ENCODE measurements at places on chromosomes 16 and 17.
A peak's percentile ranks its signal among the peaks of the same experiment; 100 is the strongest.

DNA sequence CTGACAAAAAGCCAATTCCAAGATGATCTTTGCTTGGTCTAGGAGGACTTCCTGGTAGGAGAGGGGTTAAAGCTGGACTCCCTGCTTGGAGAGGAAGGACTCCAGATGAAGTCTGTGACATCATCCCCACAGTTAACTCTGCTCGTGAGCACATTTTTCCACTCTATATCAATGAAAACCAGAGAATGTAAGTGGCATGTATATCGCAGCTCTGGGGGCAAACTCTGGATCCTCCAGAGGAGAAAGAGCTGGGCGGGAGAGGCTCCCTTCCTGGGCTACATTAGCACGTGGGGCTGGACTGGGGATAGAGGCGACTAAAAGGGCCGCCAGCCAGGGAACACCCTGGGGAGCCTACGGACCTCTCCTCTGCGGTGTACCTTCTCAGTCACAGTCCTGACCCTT, 34.1 kb downstream of the HIC1 start:
- peak; percentile 72 for DNase-seq

GRCh38 chr17:78128551-78129350, at the start of gene TMC6:
Gene TMC6, minus strand, starts transcription at chr17:78128755. Its CDS starts 1,923 bp downstream, at chr17:78126832.
- no peak for DNase-seq

DNA sequence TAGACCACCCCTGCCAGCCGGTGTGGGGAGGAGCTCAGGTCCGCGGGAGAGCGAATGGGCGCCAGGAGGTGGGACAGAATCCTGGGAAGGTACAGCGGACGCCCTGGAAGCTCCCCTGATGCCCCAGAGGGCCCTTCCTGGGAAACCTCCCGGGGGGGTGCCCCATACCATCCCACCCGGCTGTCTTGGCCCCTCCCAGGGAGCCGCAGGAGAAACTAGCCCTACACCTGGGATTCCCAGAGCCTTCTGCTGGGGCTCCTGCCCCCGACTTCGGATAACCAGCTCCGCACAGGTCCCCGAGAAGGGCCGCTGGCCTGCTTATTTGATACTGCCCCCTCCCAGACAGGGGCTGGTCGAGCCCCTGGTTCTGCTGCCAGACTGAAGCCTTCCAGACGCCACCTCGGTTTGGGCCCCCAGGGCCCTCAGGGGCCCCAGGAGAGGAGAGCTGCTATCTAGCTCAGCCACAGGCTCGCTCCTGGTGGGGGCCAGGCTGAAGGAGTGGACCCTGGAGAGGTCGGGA, 3.0 kb upstream of the CBX4 start:
- no peak for DNase-seq

DNA sequence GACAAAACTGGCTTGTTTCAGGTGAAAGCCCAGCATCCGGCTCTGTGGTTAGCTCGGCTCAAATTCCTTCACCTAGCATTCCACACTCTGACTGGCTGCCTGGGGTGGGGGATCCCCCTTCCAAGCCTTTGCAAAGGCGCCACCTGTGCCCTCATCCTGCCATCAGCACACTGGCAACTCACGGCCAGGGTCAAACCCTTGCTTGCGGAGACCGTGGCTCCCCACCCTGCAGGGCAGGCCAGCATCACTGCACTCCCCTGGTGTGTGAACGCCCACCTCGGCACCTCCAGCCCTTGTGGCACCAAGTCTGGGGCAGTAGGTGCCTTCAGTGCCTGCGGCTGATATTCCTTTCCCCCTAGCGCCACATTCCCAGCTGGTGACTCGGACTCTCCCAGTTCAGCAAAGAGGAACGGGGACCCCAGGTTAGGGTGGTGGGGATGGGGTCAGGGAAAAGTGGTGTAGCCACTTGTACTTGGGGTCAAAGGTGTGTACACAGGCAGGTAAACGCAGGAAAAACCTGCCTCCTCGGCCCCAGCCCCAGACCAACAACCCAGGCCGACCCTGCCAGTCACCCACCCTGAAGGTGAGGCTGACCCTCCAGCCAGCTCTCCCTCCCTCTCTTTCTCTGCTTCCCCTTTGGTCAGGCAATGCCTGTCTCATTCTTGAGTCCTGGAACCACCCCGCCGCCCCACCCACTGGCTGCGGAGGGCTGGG, 1.1 kb downstream of the FLII start:
- peak; percentile 48 for DNase-seq

DNA sequence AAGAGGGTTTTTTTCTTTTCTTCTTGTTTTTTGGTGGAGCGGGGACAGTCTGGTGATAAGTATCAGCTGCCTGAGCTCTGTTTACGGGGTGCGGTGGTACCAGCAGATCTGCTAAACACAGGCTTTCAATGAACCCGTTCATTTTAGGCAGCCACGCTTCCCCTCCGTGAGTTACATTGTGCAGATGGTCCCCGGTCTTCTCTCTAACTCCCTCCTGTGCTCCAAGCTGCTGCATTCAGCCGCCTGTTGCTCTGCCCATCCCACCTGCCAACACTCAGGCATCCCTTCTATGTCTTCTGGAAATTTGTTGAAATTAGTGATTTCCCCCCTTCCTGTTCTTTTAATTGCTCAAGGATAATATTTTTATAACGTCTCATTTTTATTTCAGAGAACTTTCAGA, 82.1 kb upstream of the ELAC2 start:
- no peak for DNase-seq

DNA sequence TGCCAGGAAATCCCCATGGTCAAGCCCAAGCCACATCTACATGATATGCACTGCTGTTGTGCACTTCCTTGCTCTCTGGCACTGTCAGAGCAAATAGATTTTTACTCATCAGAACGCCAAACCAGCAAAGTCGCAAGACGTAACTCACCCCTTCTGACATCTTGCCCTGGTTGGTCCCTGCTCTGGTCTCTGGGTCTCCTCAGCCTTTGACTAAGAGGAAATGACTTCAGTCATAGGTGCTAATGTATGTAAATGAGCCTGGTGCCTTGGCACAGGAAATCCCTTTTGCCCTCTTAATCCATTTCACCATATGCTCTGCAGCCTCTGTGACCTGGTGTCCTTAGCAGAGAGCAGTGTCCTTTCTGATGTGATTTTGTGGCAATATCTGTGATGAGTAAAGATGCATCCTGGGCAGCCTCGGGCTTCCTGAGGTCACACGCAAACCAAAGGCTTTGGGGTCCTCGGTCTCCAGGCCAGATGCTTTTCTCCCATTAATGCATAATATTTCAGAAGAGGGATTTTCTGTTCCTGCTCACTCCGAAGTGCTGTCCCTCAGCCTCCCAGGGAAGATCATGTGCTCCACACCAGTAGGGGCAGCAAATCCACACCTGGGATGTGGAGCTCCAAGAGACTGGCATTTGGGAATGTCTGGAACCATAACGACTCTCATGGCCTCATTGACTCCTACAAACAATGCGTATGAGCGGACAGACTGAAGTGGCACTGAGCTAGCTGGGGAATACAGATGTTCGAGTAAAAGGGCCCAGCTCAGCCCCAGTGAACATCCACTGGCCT, 66.9 kb downstream of the GP2 start:
- DNase-seq: no peak

DNA sequence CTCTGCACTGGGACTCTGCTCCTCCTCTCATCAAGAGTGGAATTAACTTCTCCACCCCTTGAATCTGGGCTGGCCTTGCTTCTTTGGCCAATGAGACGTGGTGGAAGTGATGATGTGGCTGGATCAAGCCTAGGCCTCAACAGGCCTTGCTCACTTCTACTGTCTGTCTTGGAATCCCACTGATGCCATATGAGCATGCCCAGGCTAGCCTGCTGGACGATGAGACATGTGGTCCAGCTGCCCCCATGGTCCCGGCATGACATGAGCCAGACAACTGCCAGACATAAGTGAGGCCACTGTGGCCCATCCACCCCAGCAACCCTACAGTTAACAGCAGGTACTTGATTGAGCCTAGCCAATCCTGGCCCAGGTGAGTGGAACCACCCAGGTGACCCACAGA, 18.7 kb downstream of the VAC14 start:
- DNase-seq: no peak

- DNase-seq: peak; percentile 94
Measured at GRCh38 chr16:71426069-71426879, 15.6 kb downstream of the TLE7 start.

DNA sequence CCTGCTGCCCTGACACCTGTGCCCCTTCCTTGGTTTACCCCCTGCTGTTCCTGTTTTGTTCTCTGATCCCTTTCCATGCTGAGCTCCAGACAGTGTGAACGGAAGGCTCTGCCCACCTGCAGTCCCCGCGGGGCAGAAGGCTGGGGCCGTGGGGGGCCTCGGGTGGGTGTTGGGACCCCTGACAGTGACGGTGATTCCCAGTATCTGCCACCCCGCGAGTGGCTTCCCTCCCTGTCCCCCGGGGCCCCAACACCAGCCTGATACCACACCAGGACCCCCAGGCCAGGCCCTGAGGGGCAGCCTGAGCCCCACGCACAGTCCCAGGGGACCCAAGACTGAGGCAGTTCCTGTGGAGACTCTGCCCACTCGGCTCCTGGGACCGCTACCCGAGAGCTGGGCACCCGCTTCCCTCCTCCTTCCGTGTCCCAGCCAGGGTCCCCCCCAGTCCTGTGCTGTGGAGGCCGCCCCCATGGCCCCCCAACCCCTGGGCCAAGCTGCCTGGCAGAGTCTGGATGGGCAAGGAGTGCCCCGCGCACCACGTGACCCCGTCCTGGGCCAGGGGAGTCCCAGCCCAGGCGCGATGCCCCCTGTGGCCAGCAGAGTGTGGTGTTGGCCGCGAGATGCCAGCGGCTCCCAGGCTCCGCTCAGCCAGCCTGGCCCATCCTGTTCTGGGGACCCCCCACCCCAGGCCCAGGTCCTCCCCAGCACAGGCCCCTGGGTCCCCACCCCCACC, 10.0 kb upstream of the C1QTNF8 start:
- DNase-seq: peak; percentile 33

DNA sequence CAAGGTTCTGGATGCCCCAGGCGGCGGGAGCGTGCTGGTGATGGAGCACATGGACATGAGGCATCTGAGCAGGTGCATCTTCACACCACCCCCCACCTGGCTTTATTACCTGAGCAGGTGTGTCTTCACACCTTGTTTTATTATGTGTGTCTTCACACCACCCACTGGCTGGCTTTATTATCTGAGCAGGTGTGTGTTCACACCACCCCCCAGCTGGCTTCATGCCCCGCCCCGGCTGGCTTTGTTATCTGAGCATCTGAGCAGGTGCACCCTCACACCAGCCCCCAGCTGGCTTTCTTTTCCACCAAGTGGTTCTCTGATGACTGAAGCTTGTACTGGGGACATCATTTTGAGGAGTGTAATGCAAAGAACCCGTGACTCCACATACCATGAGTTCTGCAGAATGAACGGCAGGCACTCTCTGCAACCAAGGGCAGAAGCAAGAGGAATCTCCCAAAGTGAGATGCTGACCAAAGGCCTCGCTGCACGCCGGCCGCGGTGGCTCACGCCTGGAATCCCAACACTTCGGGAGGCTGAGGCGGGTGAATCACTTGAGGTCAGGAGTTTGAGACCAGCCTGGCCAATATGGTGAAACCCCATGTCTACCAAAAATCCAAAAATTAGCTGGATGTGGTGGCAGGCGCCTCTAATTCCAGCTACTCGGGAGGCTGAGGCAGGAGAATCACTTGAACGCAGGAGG, 2.6 kb downstream of the FN3KRP start:
- no peak for DNase-seq

DNA sequence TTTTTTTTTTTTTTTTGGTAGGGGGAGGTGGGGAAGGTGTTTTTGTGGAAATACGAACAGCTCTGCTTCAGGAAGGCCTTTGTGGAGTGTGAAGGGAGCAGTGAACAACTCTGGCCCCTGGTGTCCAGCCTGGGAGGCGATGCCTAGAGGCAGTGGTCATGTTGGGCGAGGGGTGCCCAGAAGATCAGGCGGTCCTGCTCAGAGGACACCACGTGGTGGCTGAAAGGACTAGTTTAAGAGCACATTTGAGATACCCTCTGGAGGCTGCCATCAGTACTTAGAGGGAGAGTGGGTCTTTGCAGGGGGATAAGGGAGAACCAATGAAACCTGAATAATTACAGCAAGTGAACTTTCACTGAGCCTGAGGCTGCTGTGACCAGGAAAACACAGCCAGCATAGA, 40.1 kb upstream of the RHOT1 start:
- DNase-seq: no peak

- no peak for DNase-seq
Measured at GRCh38 chr16:67151431-67152097, 766 bp upstream of the B3GNT9 start.

DNA sequence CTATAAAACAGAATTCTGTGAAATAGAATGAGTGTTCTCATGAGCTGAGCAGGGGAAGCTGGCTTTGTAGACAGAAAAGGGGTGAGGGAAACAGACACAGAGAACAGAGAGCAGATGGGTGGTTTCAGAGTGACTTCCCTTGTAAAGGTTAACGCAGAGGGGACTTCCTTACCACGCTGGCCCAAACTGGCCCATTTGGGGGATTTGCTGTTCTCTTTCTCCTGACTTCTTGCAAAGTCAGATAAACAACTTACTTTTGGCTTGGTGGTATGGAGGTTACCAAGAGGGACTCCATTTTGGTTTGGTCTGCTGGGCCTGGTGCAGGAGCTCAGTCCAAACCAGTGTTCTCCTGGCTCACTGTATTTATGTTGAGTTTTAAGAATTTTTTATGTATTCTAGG, 48.4 kb downstream of the SEC14L1 start:
- no peak for DNase-seq

DNA sequence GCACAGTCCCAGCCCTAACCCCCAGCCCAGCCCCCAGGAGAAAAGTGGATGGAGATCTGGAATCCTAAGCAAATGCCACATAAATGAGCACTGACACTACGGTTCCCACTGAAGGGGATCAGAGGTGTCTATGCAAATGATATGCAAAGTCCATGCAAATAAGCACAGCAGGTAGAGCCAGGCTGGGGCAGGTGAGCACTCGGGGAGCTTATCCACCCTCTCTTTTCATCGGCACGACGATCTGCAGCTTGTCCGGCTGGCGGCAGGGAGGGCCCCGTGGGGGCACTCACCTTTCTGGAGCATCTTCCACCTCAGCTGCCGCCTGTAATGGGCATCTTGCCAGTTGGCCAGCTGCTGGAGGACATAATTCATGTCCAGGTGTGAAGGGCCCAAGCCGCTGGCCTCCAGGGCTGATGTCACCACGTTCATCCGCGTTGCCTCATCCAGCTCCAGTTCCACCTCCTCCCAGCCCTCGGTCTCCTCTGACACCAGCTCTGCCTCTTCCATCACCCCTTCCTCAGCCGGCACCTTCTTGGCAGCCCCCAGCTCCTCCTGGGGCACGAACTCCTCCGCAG, 9.9 kb downstream of the HAP1 start:
- no peak for DNase-seq
